ENCODE measurements at places on chromosomes 7 and 10.
A peak's percentile ranks its signal among the peaks of the same experiment; 100 is the strongest.

DNA sequence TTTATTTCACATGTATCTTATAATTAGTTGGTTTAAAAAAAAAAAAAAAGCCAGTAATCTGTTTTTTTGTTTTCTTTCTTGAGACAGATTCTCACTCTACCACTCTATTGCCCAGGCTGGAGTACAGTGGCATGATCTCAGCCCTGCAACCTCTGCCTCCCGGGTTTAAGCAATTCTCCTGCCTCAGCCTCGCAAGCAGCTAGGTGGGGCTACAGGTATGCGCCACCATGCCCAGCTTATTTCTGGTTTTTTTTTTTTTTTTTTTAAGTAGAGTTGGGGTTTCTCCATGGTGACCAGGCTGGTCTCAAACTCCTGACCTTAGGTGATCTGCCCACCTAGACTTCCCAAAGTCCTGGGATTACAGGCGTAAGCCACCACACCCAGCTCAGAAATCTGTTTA is 34.1 kb upstream of the CAPZA2 start:
- no peak for DNase-seq

DNA sequence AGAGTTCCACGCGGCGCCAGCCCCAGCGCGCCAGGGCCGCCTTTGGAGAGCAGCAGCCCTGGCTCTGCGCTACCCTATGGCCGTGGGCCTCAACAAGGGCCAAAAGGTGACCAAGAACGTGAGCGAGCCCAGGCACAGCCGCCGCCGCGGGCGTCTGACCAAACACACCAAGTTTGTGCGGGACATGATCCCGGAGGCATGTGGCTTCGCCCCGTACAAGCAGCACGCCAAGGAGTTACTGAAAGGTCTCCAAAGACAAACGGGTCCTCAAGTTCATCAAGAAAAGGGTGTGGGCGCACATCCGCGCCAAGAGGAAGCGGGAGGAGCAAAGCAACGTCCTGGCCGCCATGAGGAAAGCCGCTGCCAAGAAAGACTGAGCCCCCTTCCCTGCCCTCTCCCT is 144.1 kb downstream of the SRPK2 start:
- no peak for DNase-seq

DNA sequence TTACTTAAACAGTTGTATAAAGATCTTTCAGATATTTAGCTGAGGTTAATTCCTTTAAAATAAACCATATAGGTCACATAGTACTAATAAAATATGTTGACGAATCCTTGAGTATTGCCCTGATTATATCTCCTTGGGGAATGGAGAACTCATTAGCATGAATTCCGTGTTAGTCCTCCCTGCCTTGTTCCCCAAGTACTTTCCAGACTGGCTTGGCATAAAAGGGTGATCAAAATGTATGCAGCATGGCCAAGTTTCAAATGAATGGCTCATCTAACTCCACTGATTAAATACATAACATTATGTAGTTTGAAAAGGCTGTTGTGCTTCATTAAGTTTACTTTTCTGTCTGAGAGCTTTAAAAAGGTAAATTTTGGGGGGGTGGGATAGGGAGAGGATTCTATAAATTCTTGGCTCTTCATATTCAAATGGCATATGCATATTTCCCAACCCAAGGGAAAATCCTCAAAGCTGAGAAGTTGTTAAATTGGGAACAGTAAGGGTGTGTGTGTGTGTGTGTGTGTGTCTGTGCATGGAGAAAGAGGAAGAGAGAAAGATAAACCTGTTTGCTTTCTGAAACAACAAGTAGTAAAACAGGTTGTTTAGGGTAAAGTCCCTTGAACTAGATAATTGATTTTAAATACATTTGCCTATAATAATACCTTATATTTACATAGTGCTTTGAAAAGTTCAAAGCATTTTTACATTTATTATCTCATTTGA is 4.8 kb upstream of the ADD3 start:
- DNase-seq = no peak

DNA sequence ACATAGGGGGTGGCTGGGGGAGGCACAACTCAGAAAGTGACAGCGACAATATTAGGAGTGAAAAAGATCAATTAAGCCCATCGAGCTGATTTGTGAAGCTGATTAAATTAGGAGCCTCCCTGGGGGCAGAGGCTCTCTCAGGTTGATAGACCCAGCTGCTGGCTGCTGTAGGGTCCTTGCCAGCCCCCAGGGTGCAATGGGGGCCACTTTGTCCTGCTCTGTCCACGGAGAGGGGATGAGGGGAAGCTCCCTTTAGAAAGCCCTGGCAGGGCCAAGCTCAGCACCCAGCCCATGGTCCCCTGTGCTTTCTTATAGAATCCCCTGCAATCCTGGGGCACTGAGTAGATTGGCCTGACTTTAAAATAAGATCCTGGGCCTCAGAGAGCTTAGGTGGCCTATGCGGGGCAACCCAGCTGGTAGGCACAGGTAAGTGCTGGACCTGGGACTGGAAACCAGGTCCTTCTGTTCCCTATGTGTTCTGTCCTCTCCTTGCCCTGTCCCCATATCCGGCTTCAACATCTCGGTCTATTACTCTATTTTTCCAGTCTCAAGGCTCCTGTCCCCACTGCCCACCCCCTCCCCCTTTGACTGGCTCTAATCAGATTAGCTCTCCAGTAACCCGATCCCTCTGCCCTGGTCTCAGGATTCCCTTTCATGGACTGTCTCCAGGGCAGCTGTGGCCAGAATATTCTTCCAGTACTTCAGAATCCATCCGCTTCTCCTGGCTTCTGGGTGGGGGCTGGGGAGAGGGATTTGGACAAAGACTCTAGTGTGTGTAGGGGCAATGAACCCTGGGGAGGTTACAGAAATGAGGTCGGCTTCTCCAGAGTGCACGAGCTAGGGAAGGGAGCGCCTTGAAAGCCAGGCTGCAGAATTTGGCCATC is 259.6 kb downstream of the RPS24 start:
- no peak for DNase-seq

DNA sequence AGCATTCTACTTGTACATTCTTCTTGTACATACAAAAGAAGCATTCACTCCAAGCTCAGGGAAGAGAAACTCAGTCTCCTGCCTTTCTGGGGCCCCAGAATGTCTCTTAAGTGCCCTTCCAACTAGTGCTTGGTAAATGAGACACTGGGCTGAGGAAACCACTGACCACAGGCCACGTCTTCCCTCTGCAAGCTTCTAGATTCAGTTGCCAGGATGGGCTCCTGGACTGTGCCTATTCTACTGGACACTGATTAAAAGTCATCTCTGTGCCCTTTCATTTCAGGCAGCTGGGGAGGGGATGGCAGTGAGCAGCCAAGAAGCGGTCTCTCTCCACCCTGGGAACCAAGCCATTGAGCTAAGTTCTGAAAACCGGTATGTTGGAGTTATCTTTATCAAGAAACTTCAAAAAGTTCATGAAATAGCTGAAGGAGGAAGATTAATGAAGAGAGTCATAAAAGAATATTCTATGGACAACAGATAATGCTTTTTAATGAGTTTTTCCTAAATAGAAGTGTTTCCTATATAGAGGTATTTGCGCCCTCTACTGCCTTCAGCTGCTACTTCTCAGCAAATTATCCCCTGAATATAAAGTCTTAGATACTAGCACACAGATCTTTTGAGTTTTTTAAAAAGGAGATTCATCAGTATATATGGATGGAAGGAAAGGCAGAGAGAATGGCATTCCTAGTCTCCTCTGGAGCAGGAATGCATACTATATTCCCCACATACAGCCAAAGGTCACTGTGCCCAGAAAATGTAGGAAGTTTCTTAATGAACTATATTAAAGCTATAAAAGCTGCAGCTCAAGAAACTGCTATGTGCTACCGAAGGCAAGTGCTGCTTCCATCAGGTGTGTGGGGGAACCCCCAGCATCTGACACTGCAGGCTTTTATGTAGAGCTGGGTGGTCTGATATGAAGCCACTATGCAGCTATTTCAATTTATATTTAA is 8.4 kb upstream of the IFIT1B start:
- no peak for DNase-seq

GRCh38 chr7:135791543-135792362 is 43.1 kb upstream of the FAM180A start:
- DNase-seq = no peak

DNA sequence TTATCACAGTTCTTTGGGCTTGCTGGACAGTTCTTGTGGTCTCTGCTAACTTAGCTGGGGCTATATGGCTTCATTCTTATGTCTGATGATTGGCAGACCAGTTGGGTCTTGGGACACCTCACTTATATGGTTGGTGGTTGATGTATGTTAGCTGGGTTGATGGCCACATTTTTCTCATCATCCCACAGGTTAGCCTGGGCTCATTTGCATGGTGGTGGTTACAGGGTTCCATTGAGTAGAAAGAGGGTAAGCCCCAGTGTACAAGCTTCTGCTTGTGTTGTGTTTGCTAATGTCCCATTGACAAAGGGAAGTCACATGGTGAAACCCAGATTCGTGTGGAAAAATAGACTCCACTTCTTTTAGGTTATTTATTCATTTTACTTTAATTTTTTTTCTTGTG is 40.6 kb downstream of the TMEM60 start:
- DNase-seq = no peak

DNA sequence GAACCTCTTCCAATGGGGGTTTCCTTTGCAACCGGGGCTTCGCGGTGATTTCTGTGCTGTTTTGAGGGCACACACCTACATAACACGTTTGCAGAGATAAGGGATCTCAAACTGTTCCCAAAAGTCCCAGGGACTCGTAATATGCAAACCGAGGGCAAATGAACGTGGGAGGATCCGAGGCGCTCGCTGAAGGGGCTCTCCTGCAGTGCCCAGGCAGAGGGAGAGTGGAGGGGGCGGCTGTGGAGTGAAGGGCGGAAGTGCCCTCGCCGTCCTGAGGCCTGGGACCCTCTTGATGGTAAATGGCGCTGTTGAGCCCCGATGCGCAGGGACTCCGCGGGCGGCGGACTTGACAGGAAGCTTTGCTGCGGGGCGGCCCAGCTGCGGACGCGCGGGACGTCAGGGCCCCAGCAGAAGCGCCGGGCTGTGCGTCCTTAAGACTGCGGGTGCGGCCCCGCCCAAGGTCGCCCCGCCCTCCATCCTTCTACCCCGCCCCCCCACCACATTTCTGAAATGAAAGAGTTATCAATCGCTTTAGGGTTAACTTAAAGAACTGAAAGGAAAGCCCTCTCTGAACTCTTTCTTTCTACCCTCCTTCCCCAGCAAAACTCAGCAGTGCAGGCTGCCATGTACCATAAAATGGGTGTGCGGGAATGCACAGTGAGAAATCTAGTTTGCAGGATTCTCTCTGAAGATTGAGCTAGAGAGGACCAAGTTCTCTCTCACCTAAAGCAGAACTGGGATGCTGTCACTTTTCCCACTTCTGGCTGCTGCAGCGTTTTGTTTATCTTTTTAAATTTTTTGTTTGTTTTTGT is 151.8 kb upstream of the YAE1 start:
- peak; percentile 5 for DNase-seq

DNA sequence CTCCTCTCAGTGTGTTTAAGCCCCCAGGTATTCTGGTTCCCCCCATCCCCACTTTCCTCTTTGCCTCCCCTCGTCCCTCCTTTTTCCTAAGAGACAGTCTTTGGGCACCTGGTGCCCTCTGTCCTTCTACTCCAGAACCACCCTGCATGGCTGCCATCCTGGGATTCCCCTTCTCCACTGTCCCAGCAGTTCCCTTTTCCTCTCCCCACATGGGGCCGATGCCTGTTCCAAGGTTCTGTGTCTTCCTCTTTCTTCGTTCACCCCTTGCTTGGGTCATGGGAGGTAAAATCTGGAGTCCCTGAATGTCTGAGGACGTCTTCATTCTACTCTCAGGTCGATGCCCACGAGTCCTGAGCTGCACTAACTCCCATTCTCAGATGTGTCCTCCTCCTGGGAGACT is 120.8 kb downstream of the TAX1BP1 start:
- DNase-seq = no peak

DNA sequence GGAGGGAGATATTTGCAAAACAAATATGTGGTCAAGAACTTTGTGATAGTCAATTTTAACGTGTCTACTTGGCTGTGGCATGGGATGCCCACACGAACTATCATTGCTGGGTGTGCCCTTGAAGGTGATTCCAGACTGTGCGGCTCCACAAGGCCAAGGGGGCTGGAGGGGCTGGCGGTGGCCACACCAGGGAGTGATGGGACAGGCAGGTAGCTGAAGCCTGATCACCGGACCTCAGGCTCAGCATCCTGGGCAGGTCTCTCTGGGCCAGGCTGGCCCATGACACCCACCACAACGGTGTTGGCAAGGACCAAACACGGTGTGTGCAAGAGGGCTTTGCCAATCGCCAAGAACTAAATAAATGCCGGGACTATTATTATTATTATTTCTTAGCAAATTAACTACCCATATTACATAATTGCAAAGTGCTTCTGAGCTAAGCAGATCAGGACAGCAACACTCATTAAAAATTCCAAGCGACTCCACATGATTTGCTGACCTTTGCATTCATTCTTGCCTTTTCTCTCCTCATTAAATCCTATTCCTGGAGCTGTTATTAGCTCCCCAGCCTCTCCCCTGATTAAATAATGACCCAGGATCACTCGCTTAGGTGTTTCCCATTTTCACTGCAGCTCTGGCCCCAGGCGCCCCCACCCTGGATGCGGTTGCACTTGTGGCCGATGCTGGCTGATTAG is 35.4 kb upstream of the PPP2R2D start:
- DNase-seq = no peak

DNA sequence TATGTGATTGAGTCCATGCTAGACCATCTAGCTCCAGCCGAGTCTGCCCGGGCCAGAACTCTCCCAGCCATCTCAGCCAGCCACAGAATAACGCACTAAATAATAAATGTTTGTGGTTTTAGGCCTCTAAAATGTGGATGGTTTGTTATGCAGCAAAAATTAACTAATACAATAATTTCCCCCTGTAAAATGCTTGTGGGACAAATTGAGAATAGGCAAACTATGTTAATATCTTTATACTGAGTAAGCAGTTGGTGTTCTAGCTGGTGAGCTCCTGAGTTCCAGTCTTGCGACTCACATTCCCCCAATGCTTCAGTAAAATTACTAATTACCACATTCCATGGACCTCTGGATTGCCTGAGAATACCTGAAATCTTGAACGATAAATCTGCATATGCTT is 316.8 kb upstream of the NFE2L3 start:
- DNase-seq = no peak

DNA sequence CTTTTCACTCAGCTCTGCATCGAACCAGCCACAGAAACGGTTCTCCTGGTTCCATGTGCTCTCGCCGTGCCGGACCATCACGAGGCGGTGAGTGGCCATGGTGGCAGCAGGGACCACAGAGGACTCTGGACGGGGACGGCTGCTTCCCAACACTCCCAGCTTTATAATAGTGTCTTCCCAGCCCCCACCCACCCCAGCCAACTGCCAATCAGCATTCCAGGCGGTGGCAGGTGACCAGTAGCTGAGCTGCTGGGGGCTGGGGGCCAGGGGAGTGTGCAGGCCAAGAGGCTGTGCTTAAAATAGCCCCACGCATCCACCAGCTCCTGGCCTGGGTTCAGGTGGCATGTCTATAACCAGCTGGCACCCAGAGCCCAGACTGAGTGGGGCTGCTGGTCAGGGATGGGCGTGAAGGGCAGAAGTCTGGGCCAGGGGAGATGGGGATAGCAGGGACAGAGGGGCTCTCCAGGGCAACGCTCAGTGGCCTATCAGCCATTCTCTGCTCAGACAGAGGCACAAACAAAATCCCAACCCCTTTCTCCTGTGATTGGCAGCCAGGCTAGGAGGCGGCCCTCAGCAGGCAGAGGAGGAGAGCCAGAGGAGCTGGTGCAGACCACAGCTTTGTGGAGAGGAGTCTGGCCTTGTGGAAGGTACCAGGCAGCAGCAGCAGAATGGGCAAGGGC is at the start of gene PGAM2:
TSS of gene PGAM2 (minus strand) at position 137 of the 680 bp plus-strand sequence. CDS start at position 99, 38 bp downstream.
- DNase-seq = no peak

- DNase-seq = no peak
Observed at GRCh38 chr7:35749556-35749955, 51.3 kb upstream of the SEPTIN7 start.

Data from activated CD4-positive, alpha-beta T cell treated with anti-CD3 and anti-CD28 coated beads, Interleukin-2, amount 50 U/mL, for 24 hours (primary cell).